ENCODE measurements at places on chromosomes 12 and 14.

GRCh38 chr12:102053062-102053349, 8.8 kb downstream of the WASHC3 start:
- DNase-seq: no peak

- DNase-seq: no peak
These were observed 20.5 kb downstream of the VCPKMT start for GRCh38 chr14:50095895-50096294.

DNA sequence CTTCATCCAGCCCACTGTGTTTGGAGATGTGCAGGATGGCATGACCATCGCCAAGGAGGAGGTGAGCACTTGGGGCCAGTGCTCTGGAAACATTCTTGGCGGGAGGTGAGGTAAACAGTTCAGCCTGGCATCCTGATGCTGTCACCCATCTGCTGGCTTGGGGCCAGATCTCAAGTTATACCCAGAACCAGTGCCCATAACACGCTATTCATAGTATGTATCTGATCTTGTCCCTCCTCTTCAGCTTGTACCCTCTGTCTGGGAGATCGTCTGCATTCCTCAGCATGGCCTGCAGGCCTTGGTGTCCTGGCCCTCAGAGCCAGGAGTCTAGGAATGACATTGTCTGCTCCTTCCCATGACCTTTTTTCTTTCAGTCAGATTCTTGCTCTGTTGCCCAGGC, 31.4 kb downstream of the ALDH2 start:
- DNase-seq: no peak

- DNase-seq: no peak
These were observed 95.6 kb downstream of the ETV6 start for GRCh38 chr12:11745113-11745512.

DNA sequence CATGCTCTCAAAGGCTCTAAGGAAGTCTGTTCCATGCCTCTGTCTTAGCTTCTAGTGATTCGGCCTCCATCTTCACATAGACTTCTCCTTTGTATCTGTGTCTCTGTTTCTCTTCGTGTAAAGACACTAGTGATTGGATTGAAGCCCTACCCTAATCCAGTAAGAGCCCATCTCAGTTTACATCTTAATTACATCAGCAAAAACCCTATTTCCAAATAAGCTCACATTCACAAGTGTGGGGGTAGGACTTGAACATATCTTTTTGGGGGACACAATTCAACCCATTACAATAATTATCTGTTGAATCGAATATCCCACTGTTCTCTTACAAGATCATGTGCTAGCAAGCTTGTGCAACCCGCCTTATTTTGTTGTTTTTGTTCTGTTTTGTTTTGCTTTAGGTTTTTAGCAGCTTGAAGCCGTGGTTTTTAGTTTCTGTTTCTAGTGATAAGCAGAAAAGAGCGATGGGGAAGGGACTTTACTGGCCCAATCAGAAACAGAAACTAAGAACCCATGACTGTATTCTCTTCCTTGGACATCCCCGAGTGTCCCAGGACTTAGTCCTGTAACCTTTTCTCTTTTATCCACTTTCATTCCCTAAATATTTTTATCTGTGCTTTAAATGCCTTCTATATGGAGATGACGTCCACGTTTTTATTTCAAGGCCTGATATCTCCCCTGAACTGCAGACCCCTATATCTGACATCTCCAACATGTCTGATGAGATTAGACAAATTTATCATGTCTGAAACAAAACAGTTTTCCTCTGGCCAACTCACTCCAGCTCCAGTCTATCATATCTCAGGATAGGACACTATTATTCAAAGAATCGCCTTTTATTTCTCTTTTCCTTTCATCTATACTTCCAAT, 353.0 kb downstream of the CCDC91 start:
- no peak for DNase-seq

DNA sequence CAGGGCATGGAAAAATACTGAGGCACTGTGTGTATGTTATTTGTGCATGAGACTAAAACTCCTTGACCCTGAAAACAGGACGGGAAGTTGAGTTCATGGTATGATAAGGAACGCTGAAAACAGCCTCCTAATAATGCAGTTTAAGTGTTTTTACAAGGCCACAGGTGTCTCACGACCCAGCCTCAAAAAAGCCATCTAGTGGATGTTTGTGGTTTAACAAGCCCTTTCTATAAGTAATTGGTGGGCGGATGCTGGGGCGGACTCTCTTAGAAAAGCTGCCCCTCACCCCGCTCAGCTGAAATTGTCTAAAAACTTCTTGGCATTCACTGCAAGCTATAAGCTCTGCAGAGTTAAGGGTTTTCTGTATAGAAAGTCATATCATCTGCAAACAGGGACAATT, 184.5 kb downstream of the NUBPL start:
- no peak for DNase-seq

DNA sequence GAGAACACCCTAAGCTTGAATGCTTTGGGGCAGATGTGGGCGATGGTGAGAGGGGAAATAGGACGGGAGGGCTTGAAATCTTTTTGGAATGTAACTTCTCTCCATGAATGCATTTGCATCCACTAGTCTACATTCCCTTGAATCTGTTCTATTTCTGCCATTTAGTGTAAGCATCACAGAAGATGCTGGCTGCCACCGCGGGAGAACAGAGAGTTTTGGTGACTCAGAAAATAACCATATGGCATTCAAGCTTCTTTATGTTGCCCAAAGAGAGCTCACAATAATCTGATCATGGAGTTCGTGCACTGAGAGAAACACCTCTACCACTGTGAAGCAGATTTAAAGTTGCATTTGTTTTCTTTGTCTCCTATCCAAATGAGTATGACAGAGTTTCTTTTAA, 52.6 kb upstream of the OTX2 start:
- DNase-seq: no peak

GRCh38 chr12:17971850-17972249, 118.1 kb downstream of the RERGL start:
- no peak for DNase-seq

DNA sequence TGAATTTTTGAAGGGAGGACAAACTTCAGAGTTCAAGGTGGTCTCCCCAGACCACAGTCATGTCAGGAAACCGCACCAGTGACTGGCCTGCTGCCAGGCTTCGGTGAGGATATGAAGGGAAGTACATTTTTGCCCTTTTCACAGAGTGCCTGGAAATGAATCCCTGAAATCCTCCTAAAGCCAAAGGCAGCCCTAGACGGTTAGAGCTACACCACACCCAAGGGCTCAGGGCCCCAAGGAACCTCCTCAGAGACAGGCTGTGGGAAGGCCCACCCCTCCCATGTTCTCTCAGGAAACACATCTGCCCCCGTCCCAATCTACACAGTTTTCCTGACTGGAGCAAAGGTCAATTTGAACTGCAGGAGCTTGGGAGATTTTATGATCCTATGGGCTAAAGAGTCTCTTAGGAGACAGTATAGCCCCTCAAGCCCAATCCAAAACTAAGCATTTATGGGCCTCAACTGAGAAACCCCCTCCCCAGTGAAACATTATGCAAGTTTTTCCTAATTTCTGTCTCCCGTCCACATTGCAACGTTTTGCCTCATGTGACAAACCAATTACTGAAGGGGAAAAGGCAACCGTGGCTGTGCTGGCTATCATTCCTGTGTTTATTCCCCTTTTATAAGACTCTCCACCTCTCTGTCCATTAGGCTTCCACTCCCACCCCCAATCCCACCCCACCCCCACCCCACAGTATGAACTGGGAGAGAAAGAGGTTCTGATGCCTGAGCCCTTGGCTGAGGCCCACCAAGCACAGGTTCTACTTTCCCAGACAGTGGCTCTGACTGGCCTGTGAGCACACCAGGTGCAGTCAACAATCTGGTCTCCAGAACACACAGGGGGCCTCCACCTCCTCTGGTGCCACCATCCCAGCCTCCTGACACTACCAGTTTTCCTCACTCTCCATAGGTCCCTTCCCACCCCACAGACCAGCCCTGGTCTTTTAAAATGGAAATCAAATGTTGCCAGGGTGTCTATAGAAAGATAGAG, 9.6 kb upstream of the RNASE1 start:
- no peak for DNase-seq

- DNase-seq: no peak
These were observed 104.0 kb upstream of the CPM start for GRCh38 chr12:69036999-69037398.

DNA sequence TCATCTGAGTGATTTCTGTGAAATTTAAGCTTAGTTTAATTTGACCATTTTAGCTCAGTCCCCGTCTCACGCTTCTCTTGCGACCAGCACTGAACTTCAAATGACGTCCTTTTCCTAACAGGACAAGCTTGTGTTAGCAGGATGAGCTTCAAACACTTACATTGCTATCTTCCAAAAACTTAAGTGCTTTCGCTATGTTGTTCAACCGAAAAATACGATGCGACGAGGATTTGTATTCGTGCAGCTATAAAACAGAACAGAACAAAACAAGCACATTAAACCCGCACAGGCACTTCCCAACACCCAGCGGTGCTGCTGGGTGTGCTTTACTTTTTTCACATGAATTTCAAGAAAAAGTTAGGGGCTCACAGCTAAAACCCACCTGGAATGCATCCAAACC, 64.2 kb upstream of the DICER1 start:
- no peak for DNase-seq

- no peak for DNase-seq
These were observed 17.4 kb upstream of the LEMD3 start for GRCh38 chr12:65152012-65152411.

- DNase-seq: no peak
These were observed 211.9 kb downstream of the MED13L start for GRCh38 chr12:116065606-116066005.

GRCh38 chr12:121005346-121005815, 10.9 kb downstream of the C12orf43 start:
- no peak for DNase-seq

- no peak for DNase-seq
These were observed 32.1 kb upstream of the NR2C1 start for GRCh38 chr12:95105540-95105939.

- no peak for DNase-seq
These were observed 33.8 kb upstream of the PSMA6 start for GRCh38 chr14:35258420-35258819.

- DNase-seq: no peak
These were observed 226.8 kb downstream of the FBXL14 start for GRCh38 chr12:1367331-1368291.

GRCh38 chr12:30098677-30099076, 314.9 kb upstream of the TMTC1 start:
- no peak for DNase-seq

- no peak for DNase-seq
These were observed 5.5 kb upstream of the KRT79 start for GRCh38 chr12:52839436-52840105.

GRCh38 chr12:75260316-75260715, 50.7 kb upstream of the KCNC2 start:
- no peak for DNase-seq

DNA sequence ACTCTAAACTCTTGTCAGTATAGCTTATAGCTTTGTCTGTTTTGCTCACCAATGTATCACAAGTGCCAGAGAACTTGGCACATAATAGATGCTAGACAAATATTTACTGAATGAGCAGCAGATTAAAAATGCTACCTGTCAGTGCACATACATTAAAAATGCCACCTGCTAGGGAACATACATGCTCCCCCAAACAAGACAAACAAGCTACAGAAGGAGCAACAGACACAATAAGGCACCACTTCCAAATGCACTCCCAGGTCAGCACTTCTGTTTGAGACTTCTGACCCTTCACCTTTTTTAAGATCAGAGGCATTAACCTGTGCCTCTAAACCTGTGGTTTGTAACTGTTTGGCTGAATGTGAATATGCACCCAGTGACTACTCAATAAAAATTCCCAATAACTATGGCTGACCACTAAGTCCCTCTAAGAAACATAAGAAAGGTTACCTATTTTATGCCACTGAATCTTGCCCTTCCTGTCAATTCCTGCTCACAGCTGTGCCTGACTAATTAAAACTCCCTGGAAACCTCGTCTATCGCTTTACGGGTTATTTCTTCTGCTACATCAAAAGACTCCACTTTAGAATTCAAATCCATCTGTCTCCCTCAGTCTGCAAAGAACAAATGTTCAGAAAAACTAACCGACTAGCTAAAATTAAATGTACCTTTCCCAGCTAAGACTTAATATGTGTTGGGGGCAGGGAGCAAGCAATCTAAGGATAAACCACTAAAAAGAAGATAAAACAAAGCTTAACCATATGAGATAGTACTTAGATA, 41.0 kb downstream of the HECTD4 start:
- no peak for DNase-seq

DNA sequence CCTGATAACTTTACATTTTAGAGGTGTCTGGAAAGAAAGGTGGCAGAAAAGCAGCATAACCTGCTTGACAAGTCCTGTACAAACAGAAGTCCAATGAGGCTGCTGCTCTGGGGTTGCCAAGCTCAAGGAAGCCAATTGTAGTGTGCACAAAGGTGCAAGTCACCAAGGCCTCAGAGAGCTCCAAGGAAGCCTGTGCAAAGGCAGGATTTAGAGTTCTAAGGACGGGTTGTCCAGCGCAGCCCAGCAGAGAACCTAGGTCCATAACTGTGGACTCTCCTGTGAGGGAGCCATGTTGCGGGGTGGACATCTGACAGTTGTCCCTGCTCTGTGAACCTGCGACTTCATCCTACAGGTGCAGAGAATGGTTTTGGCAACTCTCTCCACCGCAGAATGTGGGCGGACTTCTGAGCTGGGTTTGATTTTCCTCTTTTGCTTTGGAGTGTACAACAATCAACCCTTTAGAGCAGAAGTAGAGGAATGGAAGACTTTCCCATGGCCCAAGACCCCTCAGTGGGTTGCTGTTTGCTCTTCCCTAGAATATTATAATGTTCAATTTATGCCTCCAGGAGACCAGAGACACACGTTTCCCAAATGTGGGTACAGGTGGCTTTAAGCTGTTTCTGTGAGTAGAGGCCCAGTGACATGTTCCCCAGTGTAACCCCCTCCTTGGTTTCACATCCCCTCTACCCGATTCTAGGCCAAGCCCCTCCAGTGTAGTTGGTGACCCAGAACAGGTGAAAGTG, 81.0 kb downstream of the ETV6 start:
- DNase-seq: no peak

DNA sequence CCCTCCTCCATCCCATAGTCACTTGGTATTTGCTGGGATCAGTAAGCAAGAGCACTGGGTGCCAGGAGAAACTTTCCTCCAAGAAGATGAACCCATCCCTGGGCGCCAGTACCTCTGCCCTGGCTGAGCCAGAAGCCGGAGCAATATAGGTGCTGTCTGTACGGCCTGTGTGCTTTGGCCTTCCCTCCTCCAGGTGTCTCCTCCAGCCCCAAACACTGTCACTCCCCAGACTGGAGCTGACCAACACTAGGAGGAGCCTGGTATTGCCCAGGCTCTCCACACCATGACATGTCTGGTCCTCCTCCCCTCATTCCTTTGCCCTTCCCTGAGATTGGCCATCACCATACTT, 4.9 kb downstream of the GSTZ1 start:
- no peak for DNase-seq

DNA sequence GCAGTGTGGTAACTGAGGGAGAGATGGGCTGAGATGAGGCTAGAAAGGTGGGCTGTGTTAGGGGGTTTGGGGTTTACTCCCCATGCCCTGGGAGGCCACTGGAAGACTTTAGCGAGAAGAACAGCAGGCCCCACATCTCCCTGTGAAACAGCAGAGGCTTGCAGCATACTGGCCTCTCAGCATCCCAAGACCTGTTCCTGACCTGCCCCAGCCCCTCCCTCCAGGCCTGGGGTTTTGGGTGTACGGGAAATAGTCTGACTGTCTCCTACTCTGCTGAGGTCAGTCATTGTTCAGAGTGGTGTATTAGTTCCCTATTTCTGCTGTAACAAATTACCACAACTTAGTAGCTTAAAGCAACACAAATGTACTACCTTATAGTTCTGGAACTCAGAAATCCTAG, 103.5 kb upstream of the HIF1A start:
- no peak for DNase-seq

- no peak for DNase-seq
These were observed 53.0 kb upstream of the BCL11B start for GRCh38 chr14:99325016-99325415.

- DNase-seq: no peak
These were observed 95.0 kb downstream of the LMNTD1 start for GRCh38 chr12:25458047-25458552.

Measured in right renal pelvis (tissue), 4 donors.